ENCODE measurements at places on chromosomes 16 and 17.
A peak's percentile ranks its signal among the peaks of the same experiment; 100 is the strongest.

DNA sequence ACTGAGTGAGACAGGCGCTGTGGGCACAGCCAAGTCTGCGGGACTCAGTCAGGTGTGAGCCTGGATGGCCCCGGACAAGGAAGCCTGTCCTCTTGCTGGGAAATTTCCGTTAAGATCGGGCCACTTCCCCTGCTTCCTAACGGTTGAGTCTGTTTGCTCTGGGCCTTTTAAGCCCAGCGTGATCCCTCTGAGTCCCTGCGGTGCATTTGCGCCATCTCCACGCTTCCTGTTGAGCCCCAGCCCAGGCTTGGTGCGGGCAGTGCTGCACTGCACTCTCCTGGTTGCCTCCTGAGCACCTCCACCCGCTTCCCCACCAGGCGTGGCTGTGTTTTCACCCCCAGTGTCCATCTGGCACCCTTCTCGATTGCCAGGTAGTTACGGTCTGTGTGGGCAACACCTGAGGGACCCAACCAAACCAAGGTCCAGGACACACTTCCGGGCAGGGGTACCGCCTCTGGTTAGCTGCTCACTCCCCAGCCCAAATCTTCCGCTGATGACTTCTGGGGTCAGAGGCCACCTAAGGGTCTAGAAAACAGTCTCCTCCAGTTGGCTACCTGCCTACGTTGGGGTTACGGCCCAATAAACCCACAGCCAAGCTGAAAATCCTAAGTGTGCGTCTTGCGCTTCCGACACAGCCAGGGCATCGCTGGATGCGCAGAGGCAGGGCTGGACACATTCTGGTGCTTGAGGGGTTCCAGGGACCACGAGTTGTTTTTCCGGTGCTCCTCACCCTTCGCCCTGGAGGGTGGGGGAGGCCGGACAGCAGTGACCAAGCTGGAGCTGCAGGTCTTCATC lies 1.4 kb upstream of the SLC25A10 start:
- no peak for DNase-seq

- DNase-seq = no peak
Measured at GRCh38 chr16:84530590-84530989, 26.1 kb upstream of the MEAK7 start.

DNA sequence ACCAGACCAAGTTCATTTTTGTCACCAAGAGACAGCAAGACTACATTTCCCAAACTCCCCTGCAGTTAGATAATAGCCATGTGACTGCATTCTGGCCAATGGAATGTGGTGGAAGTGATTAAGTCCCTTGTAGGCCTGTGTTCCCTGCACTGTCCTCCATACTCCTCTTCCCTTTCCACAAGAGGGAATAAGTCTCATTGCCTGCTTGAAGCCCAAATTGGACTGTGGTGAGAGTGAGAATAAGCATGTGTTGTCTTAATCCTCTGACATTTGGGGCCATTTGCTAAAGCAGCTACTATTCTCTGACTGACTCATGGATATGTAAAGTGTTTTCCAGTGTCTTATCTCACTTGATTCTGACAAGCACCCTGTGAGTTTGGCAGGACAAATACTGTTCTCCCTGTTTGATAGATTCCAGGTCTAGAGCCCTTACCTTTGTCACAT lies 20.7 kb downstream of the PIK3R6 start:
- no peak for DNase-seq

GRCh38 chr16:2481676-2482075 lies 6.7 kb downstream of the TBC1D24 start:
- DNase-seq = no peak

- DNase-seq = no peak
Measured at GRCh38 chr17:45906927-45907622, 12.7 kb downstream of the MAPT start.

DNA sequence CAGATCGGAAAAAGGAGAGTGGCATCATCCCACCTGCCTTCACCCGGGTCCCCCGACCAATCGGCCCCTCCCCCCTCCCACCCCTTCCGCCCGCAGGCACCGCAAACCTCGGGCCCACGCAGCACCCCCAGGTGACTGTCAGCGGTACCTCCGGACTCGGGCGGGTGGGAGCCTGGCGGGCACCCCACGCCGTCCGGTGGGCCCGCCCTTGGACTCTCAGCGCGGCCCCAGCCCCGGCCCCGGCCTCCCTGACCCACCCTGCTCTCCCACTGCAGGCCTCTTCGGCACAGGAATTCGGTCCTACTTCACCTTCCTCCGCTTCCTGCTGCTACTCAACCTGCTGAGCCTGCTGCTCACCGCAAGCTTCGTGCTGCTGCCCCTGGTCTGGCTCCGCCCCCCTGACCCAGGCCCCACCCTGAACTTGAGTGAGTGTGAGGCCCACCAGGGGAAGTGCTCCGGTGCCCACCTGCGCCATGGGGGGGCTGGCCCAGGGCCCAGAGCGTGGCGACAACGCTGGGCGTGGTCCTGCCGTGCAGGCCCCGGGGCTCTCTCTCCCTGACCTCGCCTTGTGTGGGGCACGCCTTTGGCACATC lies 1.6 kb downstream of the TMC8 start:
- no peak for DNase-seq

- no peak for DNase-seq
Measured at GRCh38 chr16:7336742-7337141, 4.1 kb downstream of the RBFOX1 start.

DNA sequence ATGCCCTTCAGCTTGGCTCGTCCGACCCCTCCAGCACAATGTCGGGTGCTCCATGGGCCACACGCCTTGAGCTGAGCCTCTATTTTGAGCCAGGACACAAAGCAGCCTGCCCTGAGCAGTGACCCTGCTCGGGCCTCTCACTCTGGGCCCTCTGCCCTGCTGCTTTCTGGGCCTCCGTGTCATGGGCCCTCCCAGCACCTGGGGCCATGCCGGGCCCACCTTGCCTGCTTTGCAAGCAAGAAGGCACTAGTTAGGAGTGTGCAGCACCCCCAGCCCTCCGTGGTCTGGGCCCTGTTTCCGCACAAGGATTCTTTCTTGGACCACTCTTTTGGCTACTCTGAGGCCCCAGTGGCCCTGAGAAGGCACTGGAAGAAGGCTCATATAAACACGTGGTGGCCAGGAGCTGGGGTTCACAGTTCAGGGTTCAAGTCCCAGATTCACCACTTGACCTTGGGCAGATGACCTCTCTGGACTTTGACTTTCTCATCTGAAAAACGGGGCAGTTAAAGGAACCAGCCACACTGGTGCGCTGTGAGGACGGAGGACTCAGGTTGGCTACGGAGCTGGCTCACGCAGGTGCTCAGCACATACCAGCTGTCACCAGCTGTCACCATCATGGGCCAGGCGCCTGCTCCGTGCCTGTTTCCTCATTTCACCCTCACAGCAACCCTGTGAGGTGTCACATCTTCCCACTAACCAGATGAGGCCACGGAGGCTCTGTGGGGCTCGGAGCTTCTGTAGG lies 166.0 kb upstream of the GSE1 start:
- DNase-seq = no peak

DNA sequence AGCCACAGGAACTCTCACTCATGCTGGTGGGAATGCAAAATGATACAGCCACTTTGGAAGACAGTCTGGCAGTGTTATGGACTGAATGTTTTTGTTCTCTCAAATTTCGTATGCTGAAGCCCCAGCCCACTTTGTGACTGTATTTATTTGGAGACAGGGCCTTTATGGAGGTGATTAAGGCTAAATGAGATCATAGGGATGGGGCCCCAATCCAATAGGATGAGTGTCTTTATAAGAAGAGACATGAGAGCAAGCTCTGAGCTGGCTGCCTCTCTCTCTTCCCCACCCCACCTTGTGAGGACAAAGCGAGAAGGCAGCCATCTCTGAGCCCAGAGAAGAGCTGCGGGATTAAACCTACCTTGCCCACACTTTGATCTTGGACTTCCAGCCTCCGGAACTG lies 21.9 kb upstream of the RAI1 start:
- no peak for DNase-seq

- DNase-seq = no peak
Measured at GRCh38 chr17:33596899-33597298, 303.8 kb upstream of the ASIC2 start.

GRCh38 chr16:25827709-25828108 lies 135.9 kb downstream of the HS3ST4 start:
- DNase-seq = no peak

DNA sequence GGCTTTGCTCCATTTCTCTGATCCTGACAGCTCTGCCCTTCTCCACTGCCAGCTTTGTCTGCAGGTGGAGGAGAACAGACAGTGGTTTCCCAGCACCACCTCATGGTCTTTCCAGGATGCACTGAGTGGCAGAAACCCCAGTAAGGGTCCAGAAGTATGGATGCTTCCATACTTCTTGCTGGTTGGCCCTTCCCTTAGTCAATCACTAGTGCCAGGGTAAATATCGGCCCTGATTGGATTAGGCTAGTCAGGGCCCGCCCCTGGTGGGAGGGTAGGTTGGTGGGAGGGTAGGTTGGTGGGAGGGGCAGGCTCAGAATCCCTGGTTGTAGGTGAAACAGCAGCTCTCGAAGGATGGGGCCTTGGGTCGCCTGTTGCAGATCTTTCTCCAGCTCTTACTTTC lies 10.2 kb downstream of the RNF213 start:
- DNase-seq = peak; percentile 28

- DNase-seq = no peak
Measured at GRCh38 chr17:6070913-6071511, 833 bp downstream of the WSCD1 start.

GRCh38 chr17:76384987-76385891 lies 830 bp downstream of the SPHK1 start:
- DNase-seq = peak; percentile 40

- no peak for DNase-seq
Measured at GRCh38 chr17:14200354-14200753, 36.3 kb downstream of the CDRT15 start.

GRCh38 chr17:74080656-74081582 lies 122.6 kb upstream of the RPL38 start:
- no peak for DNase-seq

GRCh38 chr17:55577687-55578086 lies 66.4 kb upstream of the SMIM36 start:
- DNase-seq = no peak

GRCh38 chr16:90050969-90051368 lies 26.2 kb downstream of the PRDM7 start:
- DNase-seq = no peak

GRCh38 chr16:14181371-14182050 lies 110.4 kb downstream of the MRTFB start:
- no peak for DNase-seq

DNA sequence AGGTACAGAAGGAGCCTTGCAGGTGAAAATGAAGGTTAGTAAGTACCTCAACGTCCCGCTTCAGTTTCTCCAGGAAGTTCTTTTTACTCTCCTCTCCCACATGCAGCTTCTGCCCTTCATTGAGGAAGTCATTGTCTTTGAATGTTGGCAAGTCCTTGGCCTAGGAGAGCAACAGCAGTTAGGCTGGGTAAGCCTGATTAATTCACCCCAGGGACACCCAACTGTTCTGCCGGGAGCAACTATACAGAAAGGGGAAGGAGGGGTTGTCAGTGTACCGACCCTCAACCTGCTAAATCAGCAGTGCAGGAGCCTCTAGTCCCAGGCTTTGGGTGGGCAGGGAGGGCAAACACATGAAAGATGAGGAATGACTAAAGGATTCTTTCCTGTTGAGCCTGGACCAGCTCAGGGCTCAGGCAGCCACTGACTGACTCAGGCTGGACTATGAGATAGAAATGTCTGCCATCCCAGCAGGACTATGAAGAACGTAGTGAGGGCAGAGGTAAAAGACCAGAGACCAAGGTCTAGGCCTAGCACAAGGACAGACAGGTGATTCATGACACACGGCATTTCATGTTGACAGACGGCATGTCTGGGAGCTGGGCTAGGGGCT lies 21.6 kb downstream of the PIP4K2B start:
- DNase-seq = no peak

- no peak for DNase-seq
Measured at GRCh38 chr17:52147872-52148271, 10.6 kb downstream of the CA10 start.

GRCh38 chr17:19414396-19415280 lies 3.6 kb downstream of the RNF112 start:
- no peak for DNase-seq

DNA sequence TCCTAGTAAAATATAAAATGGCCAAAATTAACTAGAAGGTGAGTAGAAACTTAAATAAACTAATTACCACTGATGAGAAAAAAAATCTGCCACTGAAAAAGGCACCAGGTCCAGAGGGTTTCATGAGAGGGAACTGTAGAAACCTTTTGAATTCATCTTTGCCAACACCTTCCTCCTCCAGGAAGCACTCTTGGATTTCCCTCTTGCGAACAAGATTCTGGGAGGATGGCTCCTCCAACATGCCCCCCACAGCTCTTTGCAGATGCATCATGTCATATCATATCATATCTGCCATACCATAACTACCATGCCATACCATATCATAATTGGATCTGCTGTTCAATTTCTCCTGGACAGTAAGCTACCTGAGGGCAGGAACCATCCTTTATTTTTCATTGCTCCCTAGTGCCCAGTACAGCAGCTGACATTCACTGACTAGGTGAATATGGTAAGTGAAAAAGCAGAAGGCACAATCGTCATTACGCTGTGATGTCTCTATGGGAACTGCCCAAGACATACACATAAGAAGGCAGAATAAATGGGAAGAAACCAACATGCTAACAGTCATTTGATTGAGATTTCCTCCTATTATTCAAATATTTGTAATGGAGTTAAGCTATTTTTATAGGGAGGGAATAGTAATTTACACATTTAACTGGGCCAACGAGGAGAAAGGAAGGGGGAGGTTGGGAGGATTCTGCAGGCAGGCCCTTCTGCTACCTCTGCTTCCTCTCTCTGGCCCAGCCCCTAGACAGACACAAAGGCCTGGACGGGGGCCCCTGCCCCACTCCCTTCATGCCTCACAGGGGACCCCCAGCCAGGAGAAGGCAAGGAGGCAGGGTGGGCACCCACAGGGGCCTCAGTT lies 110.1 kb upstream of the SMURF2 start:
- DNase-seq = no peak

DNA sequence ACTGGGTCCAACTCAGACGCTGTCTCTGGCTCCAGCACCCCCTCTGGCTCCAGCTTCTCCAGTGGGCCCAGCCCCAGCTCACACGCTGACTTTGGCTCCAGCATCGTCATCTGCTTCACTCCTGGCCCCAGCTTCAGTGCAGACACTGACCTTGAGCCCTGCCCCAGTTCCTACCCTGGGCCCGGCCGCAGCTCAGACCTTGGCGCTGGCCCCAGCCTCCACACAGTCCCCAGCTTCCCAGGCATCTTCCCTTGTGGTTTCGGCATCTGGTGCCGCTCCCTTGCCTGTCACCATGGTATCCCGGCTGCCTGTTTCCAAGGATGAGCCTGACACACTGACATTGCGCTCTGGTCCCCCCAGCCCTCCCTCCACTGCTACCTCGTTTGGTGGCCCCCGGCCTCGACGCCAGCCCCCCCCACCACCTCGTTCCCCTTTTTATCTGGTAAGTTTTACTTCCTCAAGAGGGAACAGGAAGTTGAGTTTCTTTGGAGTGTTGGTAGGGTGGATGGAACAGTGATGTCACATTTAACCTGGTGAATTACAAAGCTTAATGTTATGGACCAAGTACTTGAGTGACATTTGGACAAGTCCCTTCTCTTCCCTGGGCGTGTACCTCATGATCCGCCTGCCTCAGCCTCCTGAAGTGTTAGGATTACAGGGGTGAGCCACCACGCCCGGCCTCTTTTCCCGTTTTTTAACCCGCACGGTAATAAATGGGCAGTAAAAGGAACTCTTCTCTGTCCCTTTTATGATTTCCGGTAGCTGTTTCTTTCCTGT lies 23.4 kb upstream of the PHKG2 start:
- DNase-seq = no peak
